ENCODE measurements at places on chromosomes 7 and 10. TPM values are rescaled to one million over a fixed set of nuclear protein-coding genes. Genes with fewer than 3 reads are reported as not detected.

- no peaks in the 10 kb centered on the region for H3K4me1 ChIP-seq
- no peak overlapping the region for H3K4me3 ChIP-seq
- no peaks in the 10 kb centered on the region for H3K36me3 ChIP-seq
Measured at GRCh38 chr7:155431711-155432110, 26.2 kb upstream of the EN2 start.

Gene SFRP5
- total RNA-seq = not detected

GRCh38 chr7:87575521-87575920 lies 25.2 kb downstream of the ABCB1 start:
- H3K27ac ChIP-seq = no peak overlapping the region
- no peaks in the 10 kb centered on the region for H3K36me3 ChIP-seq
- peaks cover 14% of the 10 kb centered on the region for H3K4me1 ChIP-seq
- no peak overlapping the region for H3K4me3 ChIP-seq

GRCh38 chr10:75048669-75049098 lies 62.8 kb upstream of the SAMD8 start:
- no peaks in the 10 kb centered on the region for H3K27me3 ChIP-seq
- H3K4me3 ChIP-seq = no peak overlapping the region
- H3K27ac ChIP-seq = no peak overlapping the region
- H3K36me3 ChIP-seq = no peaks in the 10 kb centered on the region
- no peaks in the 10 kb centered on the region for H3K4me1 ChIP-seq

DNA sequence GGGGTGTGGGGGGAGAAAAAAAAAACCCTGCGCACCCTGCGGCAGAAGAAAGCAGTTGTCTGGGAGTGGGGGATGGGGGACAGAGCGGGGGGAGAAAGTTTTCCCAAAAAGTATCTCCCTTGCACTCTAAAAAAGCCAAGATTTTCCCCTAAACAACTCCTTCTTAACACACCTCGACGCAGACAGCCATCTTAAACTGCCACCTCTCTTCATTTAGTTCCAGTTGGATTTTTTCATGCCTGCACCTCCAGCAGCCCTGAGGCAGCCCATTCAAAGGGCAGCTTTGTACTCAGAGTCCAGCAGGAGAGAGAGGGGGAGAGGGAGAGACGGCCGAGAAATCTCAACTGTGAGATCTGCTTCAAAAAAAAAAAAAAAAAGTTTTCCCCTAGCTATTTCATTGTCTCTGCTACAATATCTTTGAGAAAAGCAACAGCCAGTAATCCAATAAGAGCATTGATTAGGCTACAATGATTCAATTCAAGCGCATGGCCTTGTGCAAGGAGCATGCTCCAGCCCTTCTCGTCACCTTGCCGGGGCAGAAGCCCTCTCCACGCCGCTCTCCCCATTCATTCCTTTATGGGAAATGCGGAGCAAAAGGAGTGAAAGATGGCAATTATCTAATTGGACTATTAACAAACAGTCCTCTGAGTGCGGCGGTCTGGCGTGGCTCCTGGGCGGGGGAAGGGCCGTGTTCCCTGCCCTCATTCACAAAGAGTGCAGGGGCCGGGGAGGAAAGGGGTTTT lies 939 bp upstream of the VAX1 start:
- peaks cover 75% of the 10 kb centered on the region for H3K27me3 ChIP-seq
- H3K36me3 ChIP-seq = no peaks in the 10 kb centered on the region
- no peaks in the 10 kb centered on the region for H3K4me1 ChIP-seq
- no peak for DNase-seq
- H3K4me3 ChIP-seq = no peak overlapping the region

All from GM23248 (cell line).